ENCODE measurements at places on chromosomes 4 and X.

GRCh38 chr4:60327651-60328050 lies 872.5 kb upstream of the ADGRL3 start:
- no peak for DNase-seq

DNA sequence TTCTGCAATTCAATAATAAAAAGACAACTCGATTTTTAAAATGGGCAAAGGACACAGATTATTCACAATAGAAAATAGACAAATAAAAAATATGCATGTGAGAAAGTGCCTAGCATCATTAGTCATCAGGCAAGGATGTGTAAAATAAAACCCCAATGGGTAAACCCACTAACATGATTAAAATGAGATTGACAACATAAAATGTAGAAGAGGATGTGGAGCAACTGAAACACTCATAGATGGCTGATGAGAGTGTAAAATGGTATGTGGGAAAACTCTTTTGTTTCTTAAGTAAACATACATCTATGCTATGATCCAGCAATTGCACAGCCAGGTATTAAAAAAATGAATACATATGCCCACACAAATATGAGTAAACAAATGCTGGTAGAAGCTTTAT lies 177.6 kb downstream of the IQCM start:
- no peak for DNase-seq

DNA sequence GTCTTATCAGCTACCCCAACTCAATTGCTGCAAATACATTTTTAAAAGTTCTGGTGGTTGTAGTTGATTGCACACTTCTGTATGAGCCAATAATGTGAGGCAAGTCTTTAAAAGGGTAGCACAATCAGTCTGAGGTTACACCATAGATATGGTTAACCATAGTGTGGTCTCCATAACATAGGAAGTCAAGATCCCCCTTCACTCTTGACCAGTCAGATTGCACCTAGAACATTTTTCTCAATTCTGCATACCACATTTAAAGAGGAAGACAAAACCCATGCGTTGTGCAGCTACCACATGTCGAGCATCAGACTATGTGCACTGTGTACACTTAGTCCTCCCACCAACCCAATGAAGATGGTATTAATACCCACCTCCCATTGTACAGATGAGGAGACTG lies 26.5 kb upstream of the CYBB start:
- no peak for DNase-seq

DNA sequence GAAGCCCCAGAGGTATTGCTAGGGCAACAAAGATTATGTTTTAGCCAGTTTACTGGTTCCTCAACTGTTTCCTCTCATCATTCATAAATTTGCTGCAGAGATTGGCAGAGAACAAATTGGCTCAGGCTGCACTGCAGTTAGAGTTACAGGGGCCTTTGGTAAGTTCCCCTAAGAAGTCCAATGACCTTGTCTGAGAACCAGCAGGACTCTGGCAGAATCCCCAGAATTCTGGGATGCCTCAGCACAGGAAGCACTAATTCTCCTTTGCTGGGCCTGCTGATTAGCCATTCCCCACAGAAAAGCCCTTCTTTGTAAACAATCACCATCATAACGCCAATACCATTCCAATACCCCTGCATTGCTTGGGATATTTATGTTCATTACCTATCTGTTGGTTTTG lies 151.3 kb downstream of the USP46 start:
- DNase-seq, result no peak

DNA sequence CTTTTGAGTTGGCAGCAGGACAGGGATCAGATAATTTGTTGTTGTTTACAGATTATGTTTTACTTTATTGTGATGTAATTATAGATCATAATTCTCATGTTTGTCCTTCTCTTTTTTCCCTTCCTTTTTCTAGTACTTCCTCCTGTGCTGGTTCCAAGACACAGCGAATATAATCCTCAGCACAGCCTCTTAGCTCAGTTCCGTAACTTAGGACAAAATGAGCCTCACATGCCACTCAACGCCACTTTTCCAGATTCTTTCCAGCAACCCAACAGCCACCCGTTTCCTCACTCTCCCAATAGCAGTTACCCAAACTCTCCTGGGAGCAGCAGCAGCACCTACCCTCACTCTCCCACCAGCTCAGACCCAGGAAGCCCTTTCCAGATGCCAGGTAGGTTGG lies 58.0 kb downstream of the SMAD1 start:
- no peak for DNase-seq

DNA sequence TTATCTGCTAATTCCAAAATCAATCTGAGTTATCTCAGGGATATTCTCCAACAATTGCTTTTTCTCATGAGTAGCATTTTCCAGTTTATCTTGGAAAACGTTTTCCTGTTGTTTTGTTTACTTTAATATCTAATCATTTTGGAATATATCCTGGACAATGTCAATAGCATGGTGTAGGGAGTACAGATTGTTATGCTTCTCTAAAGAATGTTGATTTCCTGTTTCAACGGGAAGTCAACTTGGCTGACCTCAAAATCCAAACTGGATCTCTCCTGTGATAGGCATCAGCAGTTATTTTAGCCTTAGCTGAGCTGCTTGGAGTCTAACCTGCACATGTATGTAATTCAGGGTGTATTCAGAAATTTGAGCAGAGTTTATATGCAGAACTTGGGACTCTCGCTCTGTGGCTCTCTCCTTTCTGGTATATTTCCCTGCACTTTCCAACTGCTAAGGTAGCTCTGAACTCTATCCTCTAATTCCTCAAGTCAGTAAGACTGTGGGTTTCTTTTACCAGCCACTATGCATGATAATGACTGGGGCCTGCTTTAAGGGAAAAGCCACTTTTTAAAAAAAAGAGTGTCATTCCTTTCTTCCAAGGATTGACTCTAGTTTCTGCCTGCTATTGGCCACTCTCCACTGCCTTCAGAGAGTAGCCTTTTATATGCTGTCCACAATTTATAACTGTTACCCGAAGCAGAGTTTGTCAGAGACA lies 7.7 kb downstream of the PRSS48 start:
- no peak for DNase-seq

GRCh38 chr4:77358315-77358928 lies 201.4 kb downstream of the CCNG2 start:
- DNase-seq, result no peak

DNA sequence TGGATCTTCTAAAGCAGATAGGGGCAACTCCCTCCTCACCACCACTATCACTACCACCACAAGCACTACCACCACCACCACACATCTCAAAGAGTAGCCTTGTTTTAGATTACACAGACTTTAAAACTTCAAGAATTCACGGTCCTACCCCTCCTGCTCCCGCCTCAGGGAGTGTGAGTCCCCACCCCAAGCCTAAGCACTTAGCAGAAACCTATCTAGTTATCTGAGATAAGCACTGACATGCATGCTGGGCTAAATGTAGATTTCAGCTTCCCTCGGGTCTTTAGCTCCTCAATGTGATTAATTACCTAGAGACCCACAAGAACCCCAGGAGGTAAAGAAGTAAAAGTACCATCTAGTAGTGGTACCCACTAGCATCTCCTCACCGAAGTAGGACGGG lies 775 bp downstream of the AMOT start:
- DNase-seq, result no peak

All from stimulated activated CD8-positive, alpha-beta memory T cell treated with anti-CD3 and anti-CD28 coated beads, Interleukin-7, amount 100 ng/mL, for 24 hours (primary cell).